ENCODE measurements at places on chromosomes 7 and 10.

GRCh38 chr7:37341033-37341630, 107.5 kb downstream of the ELMO1 start:
- DNase-seq, result no peak

- no peak for DNase-seq
Measured at GRCh38 chr7:33996899-33997298, 91.6 kb downstream of the BMPER start.

GRCh38 chr7:20194343-20194995, 22.7 kb downstream of the MACC1 start:
- DNase-seq, result no peak

- no peak for DNase-seq
Measured at GRCh38 chr10:43123361-43124093, 14.7 kb upstream of the CSGALNACT2 start.

DNA sequence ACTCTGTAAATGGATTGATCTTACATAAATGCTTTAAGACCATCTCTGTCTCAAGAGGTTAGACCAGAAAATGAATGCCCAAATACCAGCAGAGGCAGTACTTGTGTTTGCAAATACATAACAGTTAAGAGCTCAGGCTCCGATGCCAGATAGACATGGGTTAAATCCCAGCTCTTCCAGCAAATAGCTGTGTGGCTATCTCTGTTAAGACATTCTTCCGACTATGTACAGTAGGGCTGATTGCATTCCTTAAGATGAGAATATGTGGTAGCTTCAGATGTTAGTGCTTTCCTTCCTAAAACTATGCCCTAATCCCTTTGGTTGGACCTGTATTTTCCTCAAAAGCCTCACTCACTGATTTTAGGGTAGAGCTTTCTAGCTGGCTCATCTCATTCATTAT, 2.2 kb downstream of the IDE start:
- no peak for DNase-seq

GRCh38 chr10:58516119-58516518, 3.4 kb downstream of the BICC1 start:
- no peak for DNase-seq

DNA sequence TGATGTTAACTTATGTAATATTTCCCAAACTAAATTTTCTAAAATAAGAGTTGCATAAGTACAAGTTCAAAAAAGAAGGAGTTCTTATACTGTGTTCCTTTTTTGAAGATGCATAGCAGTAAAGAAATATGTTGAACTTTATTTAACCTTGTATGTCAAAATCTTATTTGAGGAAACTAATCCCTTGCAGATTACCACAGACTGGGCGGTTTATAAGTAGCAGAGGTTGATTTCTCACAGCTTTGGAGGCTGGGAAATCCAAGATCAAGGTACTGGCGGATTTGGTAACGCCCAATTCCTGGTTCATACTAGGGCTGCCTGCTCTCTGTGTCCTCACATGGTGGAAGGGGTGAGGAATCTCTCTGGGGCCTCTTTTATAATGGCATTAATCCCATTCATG, 68.5 kb downstream of the GNAT3 start:
- DNase-seq, result no peak

- DNase-seq, result no peak
Measured at GRCh38 chr7:42688056-42688371, 223.9 kb downstream of the C7orf25 start.

DNA sequence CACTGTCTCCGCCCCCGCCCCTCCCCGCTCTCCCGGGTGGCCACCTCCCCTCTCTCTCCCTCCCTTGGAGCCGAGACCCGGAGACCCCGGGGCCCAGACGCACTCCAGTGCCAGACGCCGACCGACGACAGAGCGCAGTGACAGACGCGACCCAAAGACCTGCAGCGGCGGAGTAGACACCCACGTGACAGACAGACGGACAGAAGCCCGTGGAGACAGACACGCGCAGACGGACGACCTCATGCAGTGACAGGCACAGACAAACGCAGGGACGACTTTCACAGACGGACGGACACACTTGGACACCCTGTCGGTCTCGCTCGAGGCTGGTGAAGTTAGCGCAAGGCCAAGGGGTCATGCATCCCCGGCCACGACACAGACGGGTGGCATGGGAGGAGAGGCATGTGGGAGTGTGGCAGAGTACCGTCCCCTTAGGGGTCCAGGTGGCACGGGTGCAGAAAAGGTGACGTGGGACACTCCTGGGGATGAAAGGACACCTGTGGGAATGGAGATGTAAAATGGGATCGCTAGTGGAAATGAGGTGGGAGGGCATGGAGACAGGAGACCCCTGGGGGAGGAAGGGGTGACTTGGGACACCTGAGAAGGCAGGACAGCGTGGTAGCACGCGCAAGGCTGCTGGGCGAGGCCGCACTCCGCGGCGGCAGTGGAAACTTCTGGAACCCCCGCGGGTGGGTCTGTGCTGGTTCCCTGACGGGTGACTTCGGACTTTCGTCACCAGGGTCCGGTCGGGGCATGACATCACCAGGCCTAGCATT, 456 bp upstream of the ACHE start:
- peak; percentile 73 for DNase-seq

DNA sequence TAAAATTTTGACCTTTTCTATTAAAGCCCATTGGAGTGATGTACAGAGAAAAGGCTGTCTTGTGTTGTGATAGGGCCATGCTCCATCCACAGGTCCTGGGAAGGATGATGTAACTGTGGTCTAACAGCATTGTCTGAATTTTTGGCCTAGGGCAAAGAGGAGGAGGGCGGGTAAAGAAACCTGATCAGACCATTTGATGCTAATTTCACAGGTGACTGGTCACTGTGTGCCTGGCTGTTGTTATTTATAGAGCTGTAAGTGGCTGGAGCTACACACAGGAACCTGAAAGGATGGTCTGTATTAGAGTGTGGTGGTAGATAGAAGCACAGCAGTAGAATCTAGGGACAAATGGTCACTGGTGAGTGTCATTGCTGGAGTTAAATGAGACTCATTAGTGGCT, 182.1 kb downstream of the AUTS2 start:
- peak; percentile 70 for DNase-seq

DNA sequence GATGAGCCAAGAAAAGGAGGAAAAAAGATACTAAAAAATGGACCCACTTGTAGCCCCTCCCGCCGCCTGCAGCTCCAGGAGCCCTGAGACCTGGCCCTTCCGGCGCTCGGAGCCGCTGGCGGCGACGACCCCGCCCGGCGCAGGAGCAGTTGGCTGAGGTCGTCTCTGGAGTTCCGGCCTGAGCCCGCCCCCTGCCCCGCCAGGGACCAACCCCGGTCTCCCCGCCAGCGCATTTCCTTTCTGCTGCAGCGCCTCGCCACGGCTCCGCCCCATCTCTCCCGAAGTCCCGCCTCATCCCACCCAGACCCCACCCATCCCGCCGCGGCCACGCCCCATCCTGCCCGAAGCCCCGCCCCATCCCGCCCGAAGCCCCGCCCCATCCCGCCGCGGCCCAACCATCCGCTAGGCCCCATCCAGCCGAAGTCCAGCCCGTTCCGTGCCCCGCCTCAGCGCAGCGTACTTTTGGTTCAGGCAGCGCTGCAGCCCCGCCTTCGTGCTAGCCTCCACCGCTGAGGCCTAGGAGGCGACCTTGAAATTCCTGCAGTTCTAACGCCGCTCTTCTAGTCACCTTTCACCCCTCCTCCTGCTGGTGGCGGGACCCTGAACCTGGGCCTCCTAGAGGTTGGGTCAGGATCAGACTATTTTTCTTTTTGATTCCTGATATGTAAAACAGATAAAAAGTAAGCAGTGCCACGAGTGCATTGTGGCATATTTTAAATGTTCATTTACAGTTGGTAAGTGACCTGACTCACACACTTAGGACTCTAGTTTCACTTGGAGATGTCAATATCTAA, at the start of gene STN1:
Gene STN1 (minus strand): TSS at position 132 of the 794 bp plus-strand sequence. CDS start 590 bp downstream, outside the sequence.
- DNase-seq, result peak; percentile 76

GRCh38 chr7:47528471-47528870, 53.4 kb downstream of the TNS3 start:
- no peak for DNase-seq

DNA sequence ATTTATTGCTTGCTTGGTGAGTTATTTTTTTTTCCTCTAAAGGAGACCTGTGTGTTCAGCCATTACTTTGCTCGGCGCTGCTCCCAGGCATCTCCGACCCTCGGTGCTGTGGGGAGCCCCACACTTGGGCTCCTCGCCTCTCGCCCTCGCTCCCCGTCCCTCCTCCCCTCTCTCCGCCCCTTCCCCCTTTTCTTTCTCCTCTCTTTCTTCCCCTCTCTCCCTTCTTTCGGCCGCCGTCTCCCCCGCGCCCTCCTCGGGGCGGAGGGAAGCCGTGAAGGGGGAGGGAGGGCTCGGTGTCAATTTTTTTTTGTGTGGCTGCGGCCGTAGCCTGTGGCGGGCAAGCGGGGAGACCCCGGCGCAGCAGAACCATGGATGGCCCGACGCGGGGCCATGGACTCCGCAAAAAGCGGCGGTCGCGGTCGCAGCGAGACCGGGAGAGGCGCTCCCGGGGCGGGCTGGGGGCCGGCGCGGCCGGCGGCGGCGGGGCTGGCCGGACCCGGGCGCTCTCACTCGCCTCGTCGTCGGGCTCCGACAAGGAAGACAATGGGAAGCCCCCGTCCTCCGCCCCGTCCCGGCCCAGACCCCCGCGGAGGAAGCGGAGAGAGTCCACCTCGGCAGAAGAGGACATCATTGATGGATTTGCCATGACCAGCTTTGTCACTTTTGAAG, 1.1 kb downstream of the AUTS2 start:
- no peak for DNase-seq

DNA sequence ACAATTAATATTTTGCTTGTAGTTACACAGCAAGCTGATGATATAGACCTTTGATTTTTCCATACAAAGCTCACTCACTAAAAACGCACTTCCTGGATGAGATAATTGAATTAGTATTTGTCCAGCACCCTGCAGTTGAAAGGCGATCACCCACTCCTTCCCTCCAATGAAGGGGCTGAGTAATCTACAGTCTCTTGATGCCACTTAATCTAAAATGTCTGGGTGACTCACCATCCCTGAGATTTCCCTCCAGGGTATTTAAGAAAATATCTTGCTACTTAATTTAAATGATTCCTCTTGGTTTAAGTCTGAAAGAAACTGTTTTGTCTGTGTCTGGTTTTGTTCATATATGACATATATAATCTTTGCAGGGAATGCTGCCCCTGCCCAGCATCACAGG, 515.3 kb downstream of the GRID1 start:
- DNase-seq, result no peak

DNA sequence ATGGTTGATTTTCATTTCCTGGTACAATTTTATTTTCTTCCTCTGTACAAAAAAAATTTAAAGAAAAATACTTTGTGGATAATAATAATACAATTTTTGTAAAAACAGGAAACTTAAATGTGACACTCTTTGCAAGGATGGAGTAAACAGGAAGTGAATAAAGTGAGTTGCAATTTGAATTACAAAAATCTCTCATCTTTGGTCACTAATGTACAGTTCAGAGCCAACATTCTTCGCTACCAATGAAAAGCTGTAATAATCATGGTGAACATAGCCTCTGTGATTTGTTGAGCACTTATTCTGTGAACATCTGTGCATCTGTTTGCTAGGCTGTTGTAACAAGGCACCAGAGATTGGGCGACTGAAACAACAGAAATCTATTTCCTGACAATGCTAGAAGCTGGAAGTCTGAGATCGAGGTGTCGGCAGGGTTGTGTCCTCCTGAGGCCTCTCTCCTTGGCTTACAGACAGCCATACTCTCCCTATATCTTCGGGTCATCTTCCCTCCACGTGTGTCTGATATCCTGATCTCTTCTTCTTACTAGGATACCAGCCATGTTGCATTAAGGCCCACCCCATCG, 295.3 kb upstream of the KLF6 start:
- DNase-seq, result no peak

Data from NCI-H2171 (cell line).